ENCODE measurements at places on chromosomes 2 and 18.

- no peak for DNase-seq
Observed at GRCh38 chr2:233068762-233069418, 8.7 kb downstream of the INPP5D start.

- no peak for DNase-seq
Observed at GRCh38 chr2:66766582-66766981, 331.7 kb downstream of the MEIS1 start.

DNA sequence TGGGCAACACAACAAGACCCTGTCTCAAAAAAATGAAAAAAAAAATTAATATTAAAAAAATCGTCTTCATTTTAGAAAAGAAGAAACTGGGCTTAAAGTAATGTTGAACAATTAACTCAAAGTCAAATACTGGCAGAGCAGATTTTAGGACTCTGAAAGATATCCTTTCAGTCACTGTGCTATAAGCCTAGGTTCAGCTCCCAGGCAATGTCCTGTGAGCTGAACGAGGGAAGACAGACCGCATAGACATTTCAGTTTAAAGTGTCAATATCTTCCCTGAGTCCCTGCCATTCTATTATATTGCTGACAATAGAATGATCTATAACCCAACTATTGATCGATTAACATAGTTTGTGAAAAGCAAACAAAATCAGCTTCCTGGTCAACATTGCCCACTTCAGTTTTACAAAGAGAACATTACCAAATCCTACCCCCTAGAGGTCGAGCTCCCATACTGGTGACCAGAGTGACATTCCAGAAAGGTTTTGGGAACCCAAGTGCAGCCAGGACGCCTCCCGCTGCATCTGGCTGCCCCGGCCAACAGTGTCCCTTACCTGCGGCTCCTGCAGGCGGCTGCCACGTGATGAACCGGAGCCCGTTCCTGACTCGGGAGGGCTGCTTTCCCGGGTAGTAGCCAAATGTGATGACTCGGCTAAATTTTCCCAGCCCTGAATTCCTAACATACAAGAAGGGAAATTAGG, 639 bp downstream of the MRO start:
- no peak for DNase-seq

- DNase-seq = no peak
Observed at GRCh38 chr18:46397174-46397573, 259.8 kb downstream of the LOXHD1 start.

- DNase-seq = no peak
Observed at GRCh38 chr2:55012672-55013484, 37.4 kb downstream of the RTN4 start.

- no peak for DNase-seq
Observed at GRCh38 chr2:240834377-240834975, 14.5 kb upstream of the KIF1A start.

DNA sequence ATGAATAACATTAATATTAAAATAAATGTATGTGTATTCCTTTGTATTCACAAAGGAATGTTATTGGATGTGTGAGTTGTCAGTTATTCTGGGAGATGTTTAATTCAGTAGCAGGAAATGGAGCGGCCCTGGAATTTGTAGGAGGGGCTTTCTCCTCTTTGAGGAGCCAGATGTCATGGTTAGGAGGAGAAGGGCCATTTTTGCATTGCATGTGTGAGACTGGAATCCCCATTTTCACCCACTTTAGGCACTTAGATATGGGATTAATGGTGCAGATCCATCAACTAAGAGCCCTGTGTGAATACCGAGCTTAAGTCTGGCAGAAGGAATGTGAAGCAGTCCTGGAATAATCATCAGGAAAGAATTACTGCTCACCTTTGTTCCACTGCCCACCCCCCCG, 439.2 kb downstream of the PARD3B start:
- DNase-seq = no peak

DNA sequence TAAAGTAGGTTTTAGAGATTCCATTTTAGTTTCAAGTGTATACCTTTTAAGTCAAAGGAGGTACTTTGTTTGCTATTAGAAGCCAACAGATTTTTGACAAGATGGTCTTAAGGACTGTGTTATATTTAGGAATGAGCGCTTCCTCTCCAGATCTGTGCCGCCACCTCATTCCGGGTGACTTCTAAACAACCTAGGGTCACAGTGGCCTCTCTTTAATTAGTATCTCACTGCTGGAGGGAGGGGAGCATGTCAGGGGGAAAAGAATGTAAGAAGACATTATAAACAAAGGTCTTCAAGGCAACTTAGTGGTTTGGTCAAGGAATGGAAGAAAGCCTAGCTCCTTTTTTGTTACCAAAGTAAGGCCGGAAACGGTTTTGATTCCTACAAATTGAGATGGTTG, 67.0 kb downstream of the RBMS1 start:
- DNase-seq = no peak

- no peak for DNase-seq
Observed at GRCh38 chr2:131067465-131068125, 25.7 kb downstream of the FAM168B start.

DNA sequence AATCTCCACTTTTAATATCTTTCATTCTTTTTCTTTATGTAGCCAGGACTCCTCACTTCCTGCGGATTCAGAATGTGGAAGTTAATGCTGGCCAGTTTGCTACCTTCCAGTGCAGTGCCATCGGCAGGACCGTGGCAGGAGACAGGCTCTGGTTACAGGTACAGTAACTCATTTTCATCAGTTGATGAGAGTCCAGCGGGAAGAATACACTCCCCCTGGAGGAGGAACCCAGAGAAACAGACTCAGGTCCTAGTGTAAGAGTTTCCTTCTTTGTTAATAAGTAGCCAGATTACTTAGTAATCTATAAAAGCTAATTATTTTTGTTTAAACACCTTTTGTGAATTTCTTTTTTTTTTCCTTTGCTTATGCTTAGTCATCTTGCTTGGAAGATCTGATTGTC, 359.4 kb downstream of the PTPRM start:
- DNase-seq = no peak

DNA sequence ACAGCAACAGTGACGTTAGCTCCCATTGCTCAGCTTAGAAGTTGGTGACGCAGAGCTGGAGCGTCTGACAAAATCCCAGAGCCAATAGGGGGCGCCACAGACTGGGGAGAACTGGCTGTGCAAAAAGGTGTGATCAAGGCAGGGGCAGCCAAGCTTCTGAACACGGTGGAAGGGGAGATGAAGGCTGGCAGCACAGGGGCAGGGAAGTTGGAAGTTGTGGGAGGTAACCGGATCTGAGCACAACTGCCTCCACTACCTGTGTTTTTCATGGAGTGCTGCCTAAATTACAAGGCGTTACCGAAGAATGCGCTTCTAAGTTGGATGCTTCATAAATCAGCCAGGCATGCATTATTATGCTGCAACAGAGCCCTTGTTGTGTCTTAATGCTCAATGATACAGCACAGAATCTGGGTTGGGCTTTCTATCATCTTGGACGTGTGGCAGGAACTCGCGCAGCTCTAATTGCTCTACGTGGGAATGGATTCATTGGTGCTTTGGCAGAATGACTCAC, 370.0 kb downstream of the SLC4A3 start:
- peak; percentile 34 for DNase-seq

DNA sequence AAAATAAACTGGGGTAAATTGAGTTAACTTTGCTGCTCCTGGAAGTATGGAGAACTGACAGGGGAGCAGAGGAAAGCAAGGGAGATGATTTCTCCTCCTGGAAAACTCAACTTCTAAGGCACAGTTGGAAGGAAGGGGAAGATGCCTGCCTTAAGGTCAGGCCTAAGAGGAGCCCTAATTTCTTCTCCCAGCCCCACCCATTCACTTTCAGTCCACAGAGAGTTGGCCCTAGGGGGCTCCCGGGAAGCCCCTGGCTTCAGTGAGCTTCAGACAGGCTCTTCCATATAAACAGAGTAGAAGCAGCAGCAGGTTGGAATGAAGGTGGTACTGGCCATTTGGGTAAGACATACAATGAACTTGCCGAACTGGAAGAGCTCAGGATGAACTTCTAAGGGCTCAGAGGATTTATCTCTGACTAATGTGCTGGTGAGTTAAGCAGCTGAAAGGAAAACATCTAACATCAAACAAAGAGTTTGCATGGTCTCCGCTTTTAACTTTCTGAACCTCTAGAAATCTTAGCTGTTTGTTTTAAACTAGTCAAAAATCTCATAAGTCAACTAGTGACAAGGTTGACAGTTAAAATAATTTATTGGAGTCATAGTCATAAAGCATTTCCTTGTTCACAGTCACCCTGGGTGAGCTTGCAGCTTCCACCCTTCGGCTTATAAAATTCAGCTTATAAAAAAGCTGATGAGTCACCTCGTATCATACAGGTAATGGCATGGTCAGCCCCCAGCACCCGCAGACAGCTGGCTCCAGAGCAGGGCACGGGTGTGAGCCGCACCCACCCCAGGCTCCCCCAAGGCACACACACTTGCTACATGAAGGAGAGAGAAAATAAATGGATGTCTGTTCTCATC, 9.8 kb downstream of the MALL start:
- no peak for DNase-seq

DNA sequence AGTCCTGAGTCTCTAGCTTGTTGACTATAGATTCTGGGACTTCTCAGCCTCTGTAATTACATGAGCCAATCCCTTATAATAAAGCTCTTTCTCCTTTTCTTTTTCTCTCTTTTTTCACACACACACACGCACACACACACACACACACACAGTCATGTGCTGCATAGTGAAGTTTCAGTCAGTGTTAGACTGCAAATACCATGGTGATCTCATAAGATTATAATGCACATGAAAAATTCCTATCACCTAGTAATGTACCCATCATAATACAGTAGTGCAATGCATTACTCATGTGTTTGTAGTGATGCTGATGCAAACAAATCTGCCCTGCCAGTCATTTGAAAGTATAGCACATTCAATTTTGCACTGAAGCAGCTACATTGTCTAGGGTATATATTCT, 558.2 kb downstream of the SUCLG1 start:
- no peak for DNase-seq

DNA sequence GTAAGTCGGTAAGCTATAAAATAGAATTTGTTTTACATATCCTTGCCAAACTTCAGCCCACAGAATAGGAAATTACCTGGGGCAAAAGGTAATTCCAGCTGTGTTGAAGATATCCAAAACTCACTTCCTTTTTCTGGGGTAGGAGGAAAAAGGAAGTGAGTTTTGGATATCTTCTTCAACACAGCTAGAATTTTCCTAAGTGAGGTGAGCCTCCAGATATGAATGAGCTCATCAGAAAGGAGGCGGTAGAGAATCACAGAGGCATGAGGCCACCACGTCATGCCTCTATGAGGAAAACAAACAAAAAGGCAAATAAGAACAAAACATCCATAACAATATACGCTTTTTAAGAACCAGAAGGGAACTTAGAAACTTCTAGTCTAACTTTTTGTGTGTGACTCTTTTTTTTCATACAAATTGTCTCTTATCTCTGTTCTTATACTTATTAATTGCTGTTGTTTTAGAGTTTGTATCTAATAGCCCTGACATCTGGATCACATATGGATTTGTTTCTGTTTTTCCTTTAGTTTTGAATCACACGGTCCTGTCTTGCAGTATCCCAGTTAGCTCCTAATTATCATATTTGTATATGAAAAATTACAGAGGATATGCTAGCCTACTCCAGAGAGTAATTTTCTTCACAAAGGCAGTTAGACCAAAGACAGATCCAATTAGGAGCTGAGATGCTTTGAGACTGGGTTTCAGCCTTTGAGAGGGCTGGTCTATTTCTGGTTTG, 104.5 kb downstream of the RBM43 start:
- no peak for DNase-seq

GRCh38 chr2:37561615-37562569, 109.5 kb downstream of the CDC42EP3 start:
- peak; percentile 76 for DNase-seq

DNA sequence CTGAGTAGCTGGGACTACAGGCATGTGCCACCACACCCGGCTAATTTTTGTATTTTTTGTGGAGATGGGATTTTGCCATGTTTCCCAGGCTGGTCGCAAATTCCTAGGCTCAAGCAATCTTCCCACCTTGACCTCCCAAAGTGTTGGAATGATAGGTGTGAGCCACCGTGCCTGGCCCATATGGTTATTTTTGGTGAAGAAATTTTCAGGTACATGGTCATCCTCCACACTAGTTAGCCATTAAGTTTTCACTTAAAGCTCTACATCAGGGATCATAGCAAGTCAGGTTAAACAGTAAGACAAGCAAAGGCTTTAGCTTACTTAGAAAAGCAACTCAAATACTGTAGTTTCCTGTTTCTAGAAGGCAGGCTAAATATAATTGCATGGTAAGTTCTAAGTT, 104.3 kb upstream of the GRB14 start:
- no peak for DNase-seq

DNA sequence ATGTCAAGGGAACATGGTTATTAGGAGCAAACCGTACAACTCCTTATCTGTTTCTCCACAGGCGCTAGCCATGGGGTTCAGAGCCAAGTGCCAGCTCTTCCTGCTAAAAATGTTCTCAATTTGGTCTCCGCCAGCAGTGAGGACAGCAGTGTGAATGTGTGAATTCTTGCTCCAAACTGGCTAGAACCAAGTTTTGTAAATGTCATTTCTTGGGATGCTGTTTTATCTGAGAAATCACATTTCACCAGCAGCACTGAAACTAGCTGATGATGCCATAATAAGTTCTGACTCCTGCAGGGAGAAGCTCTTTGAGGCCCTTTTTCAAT, 140.6 kb upstream of the LGALSL start:
- DNase-seq = no peak

DNA sequence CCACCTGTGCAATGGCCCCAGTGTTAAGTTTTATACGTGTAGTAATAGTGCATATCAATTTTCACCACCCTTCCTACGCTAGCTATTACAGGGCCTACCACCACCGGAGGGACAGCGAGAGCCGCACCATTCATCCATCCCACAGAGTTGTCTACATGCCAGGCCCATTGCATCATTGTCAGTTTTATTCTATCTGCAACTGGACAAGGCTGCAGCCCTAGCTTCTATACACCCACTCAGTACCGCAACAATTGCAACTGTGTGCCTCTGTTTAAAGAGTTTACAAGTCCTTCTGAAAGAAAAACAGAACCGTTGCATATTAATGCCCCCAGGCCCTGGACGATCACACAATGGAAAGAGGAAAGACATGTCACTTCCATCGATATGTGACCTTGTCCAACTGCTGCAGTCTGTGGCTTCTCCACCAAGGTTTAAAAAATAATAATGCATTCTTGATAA, 58.6 kb downstream of the ZEB2 start:
- no peak for DNase-seq

DNA sequence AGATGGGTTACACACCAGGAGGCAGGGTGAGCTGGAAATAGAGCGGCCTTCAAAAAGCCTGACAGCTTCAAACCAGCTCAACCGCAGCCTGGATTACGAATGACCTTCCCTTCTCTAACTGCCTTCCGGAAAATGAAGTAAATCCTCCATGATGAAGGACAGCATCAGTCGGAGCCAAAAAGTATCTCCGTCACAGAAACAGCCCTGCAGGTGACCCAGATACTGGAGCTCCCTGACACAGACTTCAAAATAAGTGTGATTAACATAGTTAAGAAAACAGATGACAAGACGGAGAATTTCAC, 10.3 kb upstream of the CIB4 start:
- DNase-seq = no peak

- DNase-seq = no peak
Observed at GRCh38 chr2:127305990-127306585, 12.1 kb upstream of the ERCC3 start.

DNA sequence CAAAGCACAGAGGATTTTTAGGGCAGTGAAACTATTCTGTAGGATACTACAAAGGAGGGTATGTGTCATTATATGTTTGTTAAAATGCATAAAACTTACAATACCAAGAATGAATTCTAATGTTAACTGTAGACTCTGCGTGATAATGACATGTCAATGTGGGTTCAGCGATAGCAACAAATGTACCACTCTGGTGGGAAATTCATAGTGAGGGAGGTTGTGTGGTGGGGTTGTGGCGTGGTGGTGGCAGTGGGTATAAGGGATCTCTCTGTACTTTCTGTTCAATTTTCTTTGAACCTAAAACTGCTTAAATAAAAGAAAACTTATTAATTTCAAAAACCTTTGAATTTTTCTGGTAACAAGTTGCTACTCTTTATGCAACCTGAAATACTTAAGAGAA, 99.3 kb upstream of the SLC38A11 start:
- DNase-seq = peak; percentile 7
